ENCODE measurements at places on chromosomes 7 and 10.
A peak's percentile ranks its signal among the peaks of the same experiment; 100 is the strongest.

DNA sequence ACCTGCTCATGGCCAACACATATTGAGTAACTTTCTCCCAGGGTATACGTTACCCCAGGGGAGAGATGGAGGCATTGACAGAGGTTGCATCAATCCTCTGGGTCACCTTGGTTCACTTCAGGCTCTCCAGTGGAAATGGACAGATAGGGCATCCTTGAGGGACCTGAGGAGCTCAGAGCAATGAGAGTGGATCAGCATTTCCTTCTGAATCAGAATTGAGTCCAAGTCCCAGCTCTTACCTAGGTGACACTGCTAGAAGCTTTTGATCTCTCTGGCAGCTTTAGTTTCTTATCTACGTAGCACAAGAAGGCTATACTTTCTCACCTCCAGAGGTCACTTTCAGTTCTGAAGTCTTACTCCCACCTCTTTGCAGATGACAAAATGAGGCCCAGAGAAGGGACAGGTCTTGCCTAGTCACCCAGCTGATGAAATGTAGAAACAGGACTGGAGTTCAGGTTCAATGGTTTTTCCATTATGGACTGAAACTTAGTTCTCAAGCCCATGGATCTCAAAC lies 35.2 kb downstream of the PANK1 start:
- no peak for DNase-seq

DNA sequence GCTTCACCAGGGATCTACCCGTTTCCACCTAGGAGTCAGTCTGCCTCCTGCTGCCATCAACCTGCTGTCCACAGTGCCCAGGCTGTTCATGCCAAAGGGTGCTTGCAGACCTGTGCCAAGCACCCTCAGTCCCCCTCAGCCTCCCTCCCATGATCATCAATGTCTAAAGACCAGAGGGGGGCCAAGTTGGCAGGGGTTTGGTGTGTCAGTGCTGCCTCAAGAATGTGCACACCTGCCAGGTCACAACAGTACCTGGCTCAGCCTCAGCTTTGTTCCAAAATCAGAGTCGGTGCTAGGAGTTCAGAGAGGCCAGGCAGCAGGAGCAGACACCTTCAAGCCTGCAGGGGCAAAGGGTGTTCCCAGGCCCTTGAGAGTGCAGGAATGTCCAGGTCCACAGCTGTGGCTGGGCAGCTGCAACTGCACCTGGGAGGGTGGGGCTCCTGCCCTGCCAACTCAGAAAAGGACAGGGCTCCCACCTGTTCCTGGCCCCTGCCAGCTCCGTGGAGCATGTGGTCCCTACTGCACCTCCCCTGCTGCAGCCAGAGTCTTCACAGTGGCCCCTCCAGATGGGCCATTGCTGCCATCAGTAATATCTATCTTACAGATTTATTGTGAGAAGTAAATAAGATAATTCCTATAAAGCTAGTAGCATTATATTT lies 219.5 kb downstream of the POLR1F start:
- no peak for DNase-seq

DNA sequence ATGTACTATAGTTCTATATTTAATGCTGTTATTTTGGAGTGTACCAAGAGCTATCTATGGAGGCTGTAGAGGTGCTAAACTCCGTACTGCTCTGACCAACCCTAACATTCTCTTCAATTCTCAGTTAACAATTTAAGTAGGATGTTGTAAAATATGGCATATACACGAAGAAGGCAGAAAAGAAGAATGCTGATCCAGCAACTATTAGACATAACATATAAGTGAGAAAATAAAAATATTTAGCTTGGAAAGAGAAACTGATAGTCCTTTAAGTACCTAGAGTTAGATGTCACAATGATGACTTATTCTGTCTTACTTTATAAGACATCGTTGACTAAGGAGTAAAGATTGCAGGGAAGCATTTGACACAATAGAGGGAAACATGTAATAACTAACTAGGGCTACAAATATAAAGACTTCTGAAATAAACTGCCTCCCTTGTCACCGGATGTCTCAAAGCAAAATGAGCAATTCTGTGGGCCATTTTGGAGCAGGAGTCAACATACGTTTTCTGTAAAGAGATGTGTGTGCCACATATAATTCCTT lies 159.5 kb downstream of the CPEB3 start:
- no peak for DNase-seq

DNA sequence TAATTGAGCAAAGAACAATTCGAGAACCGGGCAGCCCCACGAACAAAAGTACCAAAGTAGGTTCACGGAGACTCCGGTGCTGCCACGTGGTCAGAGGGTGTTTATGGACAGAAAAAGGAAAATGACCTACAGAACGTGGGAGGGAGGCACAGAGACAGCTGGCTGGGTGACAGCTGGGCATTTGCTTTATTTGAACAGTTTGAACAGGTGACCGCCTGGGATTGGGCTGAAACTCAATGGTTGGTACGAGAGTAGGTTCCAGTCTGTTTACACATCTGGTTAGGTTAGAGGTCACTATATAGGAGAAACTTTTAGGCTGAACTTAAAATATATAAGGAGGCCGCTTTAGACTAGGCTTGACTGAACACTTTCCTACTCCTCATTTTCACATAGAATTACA lies 50.6 kb upstream of the CELF2 start:
- DNase-seq, result no peak

- DNase-seq, result no peak
Measured at GRCh38 chr10:129760003-129760315, 204.1 kb downstream of the EBF3 start.

DNA sequence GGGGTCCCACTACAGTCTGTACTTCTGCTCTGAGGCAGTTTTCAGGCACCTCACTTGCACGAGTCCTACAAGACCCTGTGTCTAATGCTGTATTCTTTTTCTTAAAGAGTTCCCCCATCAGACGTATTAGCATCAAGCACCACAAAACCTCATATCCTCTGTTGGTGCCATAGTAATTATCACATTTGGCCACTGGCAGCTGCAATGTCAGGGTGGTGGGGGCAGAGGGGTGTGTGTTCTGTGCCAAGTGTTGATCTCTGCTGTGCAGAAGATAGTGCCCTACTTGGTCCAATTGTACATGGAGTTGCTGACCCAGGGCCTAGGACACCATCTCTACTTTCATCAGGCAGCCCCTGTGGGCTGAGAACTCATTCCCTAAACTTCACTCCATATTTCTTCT lies 20.0 kb upstream of the JAZF1 start:
- DNase-seq, result no peak

DNA sequence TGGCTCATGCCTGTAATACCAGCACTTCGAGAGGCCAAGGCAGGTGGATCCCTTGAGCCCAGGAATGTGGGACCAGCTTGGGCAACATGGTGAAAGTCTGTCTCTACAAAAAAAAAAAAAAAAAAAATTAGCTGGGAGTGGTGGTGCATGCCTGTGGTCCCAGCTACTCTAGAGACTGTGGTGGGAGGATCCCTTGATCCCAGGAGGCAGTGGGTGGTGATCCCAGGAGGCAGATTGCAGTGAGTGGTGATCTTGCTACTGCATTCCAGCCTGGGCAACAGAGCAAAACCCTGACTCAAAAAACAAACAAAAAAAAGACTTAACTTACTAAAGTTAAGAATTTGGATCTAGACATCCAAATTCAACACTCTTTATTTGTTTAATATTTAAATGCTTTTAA lies 10.2 kb upstream of the ADO start:
- DNase-seq, result peak; percentile 27

- DNase-seq, result no peak
Measured at GRCh38 chr7:27459731-27460053, 203.0 kb downstream of the HIBADH start.

- DNase-seq, result peak; percentile 97
Measured at GRCh38 chr10:34758447-34758996, 56.6 kb downstream of the PARD3 start.

DNA sequence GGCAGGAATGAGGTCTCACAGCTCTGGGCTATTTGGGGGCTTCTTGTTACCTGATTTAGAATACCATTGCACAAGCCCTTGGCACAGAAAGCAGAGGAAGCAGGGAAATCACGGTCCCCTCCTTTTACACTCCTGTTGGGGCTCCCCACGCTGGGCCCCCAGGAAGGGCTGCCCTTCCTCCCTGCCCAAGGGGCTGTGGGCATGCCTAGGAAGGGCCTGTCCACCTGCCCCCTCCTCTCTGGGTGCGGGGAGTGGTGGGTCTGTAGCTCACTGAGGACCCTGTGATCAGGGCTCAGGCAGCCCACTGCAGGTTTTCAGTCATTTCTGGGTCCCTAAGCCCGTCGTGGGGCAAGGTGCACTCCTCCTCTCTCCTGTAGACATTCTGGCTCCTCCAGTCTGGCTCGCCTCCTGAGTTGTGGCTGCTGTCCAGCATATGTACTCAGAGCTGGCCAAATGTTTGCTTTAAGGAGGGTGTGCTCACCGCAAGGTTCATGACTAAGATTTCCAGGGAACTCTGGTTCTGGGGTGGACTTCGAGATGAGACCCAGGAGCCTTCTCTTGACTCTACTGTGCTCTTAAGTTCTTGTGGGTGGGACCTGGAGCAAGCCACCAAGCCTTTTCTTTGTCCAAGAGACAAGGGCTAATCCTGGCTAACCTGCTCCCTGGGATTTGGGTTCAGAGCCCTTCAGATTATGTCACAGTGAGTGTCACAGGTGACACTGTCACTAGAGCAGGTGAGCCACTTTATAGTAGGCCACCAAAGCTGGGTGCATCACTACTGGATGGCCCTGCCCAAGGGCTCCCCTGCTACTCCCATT lies 56.0 kb downstream of the TACR2 start:
- DNase-seq, result peak; percentile 90

GRCh38 chr7:47301657-47302295 lies 280.1 kb downstream of the TNS3 start:
- no peak for DNase-seq

DNA sequence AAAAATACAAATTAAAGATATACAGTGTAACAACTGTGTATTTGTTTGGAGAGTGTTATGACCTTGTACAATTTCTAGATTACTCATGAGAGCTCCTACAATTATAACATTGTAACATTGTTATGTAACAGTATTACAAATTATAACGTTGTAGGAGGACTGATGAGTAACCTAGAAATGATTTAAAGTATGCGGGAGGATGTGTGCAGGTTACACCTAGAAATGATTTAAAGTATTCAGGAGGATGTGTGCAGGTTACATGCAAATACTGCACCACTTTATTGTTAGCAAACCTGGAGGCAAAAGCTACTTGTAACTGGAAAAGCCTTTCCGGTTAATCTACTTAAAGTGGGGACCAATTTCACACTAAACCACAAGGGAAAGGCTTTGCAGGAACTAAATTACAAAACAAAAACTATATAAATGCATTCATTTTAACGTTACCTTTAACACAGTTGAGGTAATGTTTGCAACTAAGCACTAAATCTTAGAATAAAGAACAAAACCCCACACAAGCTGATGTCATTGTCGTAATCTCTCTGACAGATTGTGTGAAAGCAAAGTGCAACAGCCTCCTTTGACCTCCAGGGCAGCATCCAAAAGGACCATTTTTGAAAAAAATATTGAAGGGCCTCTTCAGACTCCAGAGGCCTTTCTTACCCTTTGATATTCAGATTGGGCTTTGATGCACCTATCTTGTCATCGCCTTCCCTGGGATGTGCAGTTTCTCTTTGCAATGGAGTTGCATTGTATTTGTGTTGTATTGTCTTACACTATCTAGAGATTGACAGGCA lies 522.1 kb upstream of the FOXK1 start:
- peak; percentile 53 for DNase-seq

GRCh38 chr7:153103202-153103601 lies 343.6 kb downstream of the ACTR3B start:
- DNase-seq, result no peak

- no peak for DNase-seq
Measured at GRCh38 chr7:132211971-132212370, 364.3 kb downstream of the PLXNA4 start.

GRCh38 chr7:130189343-130189742 lies 15.9 kb downstream of the TMEM209 start:
- DNase-seq, result peak; percentile 13

- peak; percentile 25 for DNase-seq
Measured at GRCh38 chr7:114468844-114469243, 54.2 kb downstream of the FOXP2 start.

DNA sequence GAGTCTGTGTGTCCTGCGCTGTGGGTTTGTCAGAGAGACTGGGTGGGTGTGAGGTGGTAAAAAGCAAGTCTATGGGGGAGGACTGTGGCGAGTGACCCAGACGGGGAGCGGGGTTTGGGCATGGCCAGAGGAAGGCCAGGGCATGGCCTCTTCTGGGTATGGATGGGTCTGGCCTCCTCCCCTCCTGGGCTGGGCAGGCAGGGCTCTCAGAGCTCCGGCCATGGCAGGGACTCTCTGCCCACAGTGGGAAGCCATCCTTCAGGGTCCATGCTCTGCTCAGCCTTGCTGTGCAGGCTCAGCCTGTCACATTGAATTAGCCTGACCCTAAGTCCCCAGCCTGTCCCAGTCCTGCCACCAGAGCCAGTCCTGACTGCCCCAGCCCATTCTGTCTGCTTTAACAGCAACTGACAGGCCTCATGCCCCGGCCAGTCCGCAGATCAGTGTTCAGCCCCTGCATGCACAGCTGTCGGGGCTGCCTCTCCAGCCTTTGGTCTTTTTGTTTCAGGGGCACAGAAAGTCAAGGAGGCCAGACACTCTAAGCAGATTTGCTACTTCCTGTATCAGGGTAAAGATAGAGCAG lies 7.9 kb downstream of the ANTXRL start:
- DNase-seq, result no peak

DNA sequence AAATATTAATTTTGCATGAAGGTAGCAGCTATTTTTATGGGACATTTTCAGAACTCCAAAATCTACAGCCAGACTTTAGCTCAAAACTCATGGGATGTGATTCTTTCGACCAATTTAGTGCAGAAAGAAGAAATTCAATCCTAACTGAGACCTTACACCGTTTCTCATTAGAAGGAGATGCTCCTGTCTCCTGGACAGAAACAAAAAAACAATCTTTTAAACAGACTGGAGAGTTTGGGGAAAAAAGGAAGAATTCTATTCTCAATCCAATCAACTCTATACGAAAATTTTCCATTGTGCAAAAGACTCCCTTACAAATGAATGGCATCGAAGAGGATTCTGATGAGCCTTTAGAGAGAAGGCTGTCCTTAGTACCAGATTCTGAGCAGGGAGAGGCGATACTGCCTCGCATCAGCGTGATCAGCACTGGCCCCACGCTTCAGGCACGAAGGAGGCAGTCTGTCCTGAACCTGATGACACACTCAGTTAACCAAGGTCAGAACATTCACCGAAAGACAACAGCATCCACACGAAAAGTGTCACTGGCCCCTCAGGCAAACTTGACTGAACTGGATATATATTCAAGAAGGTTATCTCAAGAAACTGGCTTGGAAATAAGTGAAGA lies 112.3 kb downstream of the CFTR start:
- DNase-seq, result no peak

GRCh38 chr10:124716369-124716768 lies 27.8 kb downstream of the FAM53B start:
- DNase-seq, result no peak

DNA sequence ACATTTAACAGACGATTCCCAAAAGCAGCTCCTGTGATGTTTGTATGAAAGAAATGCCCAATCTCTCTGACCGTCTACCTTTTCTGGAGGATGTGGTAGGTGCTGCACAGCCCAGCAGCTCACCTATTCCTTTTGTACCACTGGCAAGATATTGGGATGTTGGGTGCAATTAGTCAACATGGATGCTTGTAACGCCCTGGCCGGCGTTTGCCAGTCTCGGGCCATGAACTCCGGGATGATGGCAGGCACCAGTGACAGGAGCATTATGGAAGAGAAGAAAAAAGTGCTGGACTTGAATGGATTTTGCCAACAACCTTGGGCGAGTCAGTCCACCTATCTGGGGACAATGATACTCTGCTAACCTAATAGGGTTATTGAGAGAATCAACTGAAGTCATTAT lies 69.0 kb upstream of the ZNF438 start:
- DNase-seq, result no peak

GRCh38 chr10:36163827-36164226 lies 521.7 kb upstream of the FZD8 start:
- no peak for DNase-seq

GRCh38 chr10:106826716-106827115 lies 337.8 kb downstream of the SORCS1 start:
- no peak for DNase-seq
